ENCODE measurements at places on chromosomes 2 and 18. TPM values are rescaled to one million over a fixed set of nuclear protein-coding genes. Genes with fewer than 3 reads are reported as not detected.

DNA sequence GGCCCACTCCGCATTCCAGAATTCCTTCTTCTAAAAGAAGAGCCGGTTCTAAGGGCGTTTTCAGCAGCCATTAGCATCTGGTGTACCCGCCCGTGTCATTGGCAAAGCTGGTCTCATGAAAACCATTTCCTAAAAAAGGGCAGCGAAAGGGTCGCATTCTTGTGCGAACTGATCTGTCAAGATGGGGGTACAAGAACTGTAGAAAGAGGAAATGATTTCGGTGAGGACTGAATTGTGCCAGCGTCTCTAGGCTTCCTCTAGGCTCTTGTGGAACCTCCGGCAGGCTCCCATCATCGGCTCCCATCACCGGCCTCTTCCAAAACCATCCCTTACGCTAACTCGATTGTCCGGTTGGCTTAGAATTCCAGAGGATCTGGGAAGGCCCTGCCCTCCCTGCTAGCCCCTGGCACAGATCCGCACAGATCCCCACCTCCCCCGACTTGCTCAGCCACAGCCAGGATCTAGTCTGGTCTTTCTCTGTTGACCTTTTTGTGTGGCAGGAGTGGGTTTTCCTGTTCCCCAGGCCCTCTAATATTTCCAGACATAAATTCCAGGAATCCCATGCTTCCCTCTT, 1.3 kb downstream of the RAB31 start:
- no peak for DNase-seq

Gene CHRNG
- total RNA-seq, result not detected

Gene TMEM200C
- not detected for total RNA-seq

Gene ZFP36L2
- 287 TPM for total RNA-seq

- no peak for DNase-seq
Observed at GRCh38 chr18:50989711-50990110, 21.9 kb downstream of the ELAC1 start.

Gene GAL3ST2
- total RNA-seq, result not detected

- no peak for DNase-seq
Observed at GRCh38 chr2:181047829-181048228, 67.4 kb downstream of the UBE2E3 start.
